ENCODE measurements at places on chromosomes 2 and 18.

GRCh38 chr2:227655454-227655853, 11.2 kb upstream of the SCYGR5 start:
- no peak for DNase-seq

DNA sequence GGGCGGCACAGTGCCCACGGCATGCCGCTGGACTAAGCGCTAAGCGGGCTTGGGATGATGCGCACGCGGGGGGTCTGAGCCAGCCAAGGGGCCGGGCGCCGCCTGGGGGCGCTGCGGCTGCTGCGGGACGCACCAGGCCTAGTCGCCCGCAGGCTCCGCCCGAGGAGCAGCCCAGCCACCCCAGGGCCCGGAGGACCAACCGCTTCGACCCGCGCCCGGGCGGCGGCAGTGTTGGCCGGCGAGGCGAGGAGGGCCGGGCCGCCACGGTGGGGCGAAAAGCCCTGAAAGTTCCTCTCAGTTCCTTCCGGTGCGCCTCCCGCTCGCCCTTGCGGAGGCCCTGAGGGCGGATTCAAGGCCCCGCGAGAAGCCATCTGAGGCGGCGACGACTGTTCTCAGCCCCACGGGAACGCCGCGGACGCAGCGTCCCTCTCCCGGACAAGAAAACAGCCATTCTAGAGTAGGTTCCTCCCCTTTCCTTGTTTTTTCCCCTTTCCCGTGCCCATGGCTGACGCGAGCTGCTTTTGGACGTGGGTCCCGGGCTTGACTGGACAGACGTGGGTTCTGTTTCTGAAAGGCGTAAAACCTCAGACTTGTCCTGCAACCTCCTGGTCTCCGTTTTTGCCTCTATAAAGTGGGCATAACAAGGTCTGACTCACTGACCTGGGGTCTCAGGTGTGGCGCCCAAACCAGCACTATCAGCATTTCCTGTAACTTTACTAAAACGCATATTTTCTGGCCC, at the start of gene ANKAR:
Gene ANKAR (plus strand): TSS at position 297 of the 739 bp plus-strand sequence. CDS start 1,821 bp downstream, outside the sequence.
- DNase-seq = peak; percentile 83

DNA sequence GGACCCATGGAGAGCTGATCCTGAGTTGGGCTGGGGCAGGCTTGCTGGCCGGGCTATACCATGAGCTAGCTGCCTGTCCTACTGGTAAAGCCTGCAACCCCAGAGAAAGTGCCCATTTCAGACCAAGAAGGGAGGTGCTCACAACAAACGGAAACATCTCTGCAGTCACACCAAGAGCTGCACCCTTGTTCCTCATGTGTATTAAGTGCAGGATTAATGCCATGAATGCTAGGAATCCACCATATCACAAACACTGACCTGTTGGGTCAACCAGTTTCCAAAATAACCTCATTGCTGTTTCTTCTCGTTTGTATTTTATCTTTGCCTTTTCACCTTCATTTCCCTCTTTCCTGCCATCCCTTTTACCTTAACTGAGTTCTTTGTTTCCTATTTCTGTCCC, 69.9 kb downstream of the AFF3 start:
- DNase-seq = no peak

GRCh38 chr18:79629606-79630005, 50.0 kb upstream of the CTDP1 start:
- DNase-seq = no peak

DNA sequence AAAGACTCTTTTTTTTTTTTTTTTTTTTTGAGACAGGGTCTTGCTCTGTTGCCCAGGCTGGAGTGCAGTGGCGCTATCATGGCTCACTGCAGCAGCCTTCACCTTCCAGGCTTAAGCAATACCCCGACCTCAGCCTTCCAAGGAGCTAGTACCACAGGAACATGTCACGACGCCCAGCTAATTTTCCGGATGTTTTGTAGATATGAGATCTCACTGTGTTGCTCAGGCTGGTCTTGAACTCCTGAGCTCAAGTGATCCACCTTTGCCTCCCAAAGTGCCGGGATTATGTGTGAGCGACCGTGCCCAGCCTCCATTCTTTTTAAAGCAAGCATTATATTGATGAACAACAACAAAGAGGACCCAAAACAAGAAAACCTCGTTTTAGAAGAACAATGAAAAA, 307.1 kb upstream of the ID2 start:
- no peak for DNase-seq

- DNase-seq = no peak
These were observed 835.9 kb upstream of the CHAC2 start for GRCh38 chr2:52931660-52932059.

DNA sequence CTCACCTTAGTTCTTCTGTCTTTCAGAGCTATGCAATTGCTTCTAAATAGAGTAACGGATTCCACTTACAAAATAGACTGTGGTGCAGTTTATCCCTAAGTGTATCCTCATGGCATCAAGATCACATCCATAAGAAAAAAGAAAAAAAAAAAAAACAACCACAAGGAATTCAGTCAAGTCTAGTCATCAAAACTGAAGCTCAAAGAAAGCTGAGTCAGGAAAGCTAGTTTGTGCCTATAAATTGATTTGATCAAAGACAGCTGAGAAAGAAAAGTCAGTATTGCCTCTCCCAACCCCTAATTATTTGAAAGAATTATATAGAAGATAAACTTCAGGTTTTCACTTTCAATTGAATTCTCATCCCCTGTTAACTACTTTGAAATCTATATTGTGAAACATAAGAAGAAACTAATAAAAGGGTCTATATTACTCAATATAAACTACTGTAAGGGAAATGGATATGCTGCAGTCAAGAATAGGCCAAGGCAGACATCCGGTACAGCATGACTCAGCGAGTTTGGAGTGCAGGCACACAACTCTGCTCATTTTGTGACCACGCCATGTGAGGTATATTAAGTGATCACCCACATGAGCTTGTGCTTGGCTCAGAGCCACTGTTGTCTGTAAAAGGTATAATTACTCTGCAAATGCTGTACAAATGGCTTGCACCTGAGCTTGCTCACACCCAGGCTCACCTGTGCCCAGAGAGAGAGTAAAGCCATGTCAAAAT, 568.1 kb upstream of the CRIM1 start:
- DNase-seq = no peak

- DNase-seq = no peak
These were observed 10.5 kb upstream of the DCTN1 start for GRCh38 chr2:74390606-74391005.

DNA sequence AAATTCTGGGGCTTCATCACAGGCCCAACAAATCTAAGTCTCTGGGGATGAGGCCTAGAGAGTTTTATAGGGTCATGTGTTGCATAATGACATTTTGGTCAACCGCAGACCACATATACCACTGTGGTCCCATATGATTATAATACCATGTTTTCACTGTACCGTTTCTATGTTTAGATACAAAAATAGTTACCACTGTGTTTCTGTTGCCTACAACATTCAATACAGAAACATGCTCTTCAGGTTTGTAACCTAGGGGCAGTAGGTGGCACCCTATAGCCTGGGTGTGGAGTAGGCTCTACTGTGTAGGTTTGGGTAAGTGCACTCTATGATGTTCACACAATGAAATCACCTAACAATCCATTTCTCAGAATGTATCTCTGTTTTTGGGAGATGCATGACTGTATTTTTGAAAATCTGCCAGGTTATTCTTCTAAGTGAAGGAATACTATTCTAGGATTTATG, 485.2 kb downstream of the PTPRM start:
- peak; percentile 6 for DNase-seq

DNA sequence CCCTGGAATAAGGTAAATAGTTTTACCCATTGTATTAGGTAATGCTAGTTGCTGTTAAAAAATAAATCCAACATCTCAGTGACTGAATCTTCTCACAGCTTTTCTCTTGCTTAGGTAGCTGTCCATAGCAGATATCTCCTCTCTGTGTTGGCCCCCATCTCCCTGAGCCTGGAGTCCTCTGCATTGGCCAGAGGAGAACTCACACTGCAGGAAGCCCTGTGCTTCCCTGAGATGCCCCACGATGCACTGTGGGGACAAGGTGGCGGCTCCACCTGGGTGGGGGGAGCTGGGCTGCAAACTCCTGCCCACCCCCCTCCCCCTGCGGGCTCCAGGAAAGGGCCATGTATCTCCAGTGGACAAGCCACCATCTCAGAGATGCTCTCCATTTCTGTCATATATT, 80.4 kb upstream of the SALL3 start:
- no peak for DNase-seq

- DNase-seq = no peak
These were observed 20.4 kb upstream of the DOK6 start for GRCh38 chr18:69380324-69380723.

DNA sequence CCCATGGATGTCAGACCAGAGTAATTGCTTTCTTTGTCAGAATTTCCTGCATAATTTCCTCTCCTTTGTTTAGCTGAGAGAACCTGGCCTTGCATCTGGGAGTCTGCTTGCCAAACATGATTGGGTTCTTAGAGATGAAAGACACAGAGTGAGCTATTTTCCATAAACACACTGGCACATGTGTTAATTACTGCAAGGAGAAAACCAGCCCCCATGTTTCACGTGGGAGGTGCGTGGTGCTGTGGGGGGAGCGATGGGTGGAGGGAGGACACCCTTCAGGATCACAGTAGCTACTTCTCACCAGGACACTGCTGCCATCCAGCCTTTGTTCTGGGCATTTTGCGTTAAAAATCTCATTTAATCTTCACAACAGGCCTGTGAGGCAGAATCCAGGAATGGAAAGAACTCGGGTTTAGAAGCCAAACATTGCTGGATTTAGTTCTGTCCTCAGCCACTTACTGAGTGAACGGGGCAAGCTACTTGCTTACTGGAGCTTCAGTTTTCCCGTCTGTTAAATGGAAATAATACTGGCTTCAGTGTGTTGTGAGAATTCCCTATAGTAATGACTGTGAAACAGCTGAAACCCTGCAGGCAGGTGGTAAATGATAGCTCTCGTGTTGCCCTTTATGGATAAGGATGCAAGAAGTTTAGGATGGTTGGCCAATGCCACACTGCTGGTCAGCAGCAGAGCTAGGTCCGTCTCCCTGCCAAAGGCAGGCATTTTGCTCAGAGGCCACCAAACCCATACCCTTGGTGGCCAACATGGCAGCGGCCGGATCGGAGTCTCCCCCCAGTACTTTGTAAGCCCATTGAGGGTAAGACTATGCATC, 100.1 kb upstream of the ASAP2 start:
- no peak for DNase-seq

- no peak for DNase-seq
These were observed 25.5 kb upstream of the NFE2L2 start for GRCh38 chr2:177289824-177290628.

DNA sequence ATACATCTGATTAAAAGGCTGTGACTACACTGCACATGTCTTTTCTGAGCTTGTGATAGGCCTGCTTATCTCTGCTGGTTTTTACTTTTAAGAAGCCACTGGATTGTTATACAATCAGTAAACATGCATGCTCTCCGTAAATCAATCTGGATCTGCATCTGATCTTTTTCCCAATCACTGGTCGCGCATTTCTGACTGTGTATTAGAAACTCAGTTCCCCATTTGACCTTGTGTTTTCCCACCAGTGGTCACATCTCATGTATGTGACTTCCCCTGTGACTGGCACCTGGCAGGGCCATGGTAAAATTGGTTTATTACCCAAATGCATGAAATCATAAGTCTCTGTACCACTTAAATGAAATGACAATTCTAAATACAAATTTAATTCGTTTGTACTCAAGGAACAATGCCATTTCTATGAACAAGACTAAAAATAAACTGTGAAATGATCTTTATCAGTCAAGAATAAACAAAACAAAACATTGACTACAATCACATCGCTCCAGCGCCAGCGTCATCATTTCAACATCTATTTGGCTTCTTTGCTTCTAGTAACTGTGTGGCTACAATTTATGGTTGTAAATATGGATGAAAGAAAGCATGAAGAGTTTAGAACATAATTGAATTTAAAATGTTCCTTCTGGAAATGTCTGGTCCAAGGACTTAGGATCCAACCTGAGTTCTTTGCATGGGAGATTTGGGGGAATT, 396.6 kb upstream of the TRIB2 start:
- no peak for DNase-seq

DNA sequence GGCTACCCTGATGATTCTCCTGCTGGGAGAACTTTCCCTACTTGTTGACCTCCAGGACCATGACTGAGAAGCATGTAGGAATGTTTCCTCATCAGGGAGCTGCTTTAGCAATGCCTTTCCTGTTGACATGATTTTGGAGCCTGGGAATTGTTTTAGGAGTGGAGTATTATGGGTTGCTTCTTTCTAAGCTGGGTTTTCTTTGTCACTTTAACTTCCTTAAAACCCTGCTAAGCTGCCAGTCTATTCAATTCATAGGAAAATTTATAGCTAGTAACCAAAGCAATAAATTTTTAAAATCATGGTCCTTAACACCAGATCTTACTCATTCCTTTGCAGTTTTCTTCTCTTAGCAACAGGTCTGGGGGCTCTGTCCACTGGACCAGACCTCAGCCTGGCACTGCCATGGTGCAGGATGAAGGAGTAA, 125.6 kb upstream of the TACR1 start:
- DNase-seq = no peak

GRCh38 chr2:45923701-45924100, 272.2 kb downstream of the PRKCE start:
- DNase-seq = no peak

DNA sequence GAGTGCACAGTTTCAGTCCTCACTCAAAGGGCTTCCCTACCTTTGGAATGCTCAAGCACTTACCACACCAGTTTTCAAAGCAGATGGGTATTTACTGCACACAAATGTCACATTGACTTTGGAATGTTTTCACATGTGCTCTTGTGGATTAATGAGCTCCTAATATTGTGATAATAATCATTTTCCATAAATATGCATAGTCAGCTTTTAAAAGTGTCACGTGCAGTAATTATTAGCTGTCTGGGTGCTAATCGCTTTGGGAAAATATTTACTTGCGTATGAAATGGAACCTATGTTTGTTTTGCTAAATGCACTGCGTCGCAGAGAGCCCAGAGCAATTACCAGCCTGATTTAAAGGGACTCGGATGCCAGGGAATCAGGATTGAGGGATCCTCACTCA, 229.3 kb downstream of the SMAD2 start:
- DNase-seq = no peak

GRCh38 chr2:63572001-63572400, 16.3 kb downstream of the WDPCP start:
- no peak for DNase-seq

- DNase-seq = no peak
These were observed 116.7 kb downstream of the PRKCE start for GRCh38 chr2:45768208-45768607.

- DNase-seq = no peak
These were observed 52.2 kb upstream of the GALNT13 start for GRCh38 chr2:153819501-153819900.

DNA sequence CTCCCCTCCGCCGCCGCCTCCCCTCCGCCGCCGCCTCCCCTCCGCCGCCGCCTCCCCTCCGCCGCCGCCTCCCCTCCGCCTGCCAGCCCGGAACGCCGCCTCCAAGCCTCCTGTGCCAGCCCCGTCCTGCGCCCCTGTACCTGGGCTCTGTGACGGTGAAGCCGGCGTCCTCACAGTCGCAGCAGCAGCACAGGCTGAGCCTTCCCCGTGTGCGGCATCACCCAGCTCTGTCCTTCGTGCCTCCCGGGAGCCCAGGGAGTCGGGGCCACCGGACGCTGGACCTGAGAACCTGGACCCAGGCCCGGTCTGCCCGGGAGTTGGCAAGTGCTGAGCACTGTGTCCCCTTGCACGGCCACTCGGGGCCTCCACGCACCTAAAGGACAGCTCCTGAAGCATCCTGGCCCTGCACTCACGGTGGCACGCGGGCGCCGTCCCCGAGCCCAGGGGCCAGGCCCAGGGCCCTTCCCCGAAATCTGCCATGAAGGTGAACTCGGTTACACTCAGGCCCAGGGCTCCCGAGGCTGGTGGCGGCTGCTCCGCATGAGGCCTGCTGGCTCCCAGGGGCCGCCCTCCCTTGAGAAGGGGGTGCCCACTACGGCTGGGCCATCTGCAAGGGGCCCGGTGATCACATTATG, 32.9 kb downstream of the RTP5 start:
- DNase-seq = no peak
